CD4-positive, alpha-beta T cell treated with Interleukin-6 for 4 hours (primary cell): ENCODE measurements at places on chromosomes 2 and 18.

GRCh38 chr18:62989195-62989594 is 273.9 kb downstream of the PHLPP1 start:
- no peak for DNase-seq

GRCh38 chr2:37323781-37324535 is 675 bp downstream of the PRKD3 start:
- peak; percentile 55 for DNase-seq

- DNase-seq, result no peak
Observed at GRCh38 chr2:159933727-159934049, 128.7 kb downstream of the PLA2R1 start.

DNA sequence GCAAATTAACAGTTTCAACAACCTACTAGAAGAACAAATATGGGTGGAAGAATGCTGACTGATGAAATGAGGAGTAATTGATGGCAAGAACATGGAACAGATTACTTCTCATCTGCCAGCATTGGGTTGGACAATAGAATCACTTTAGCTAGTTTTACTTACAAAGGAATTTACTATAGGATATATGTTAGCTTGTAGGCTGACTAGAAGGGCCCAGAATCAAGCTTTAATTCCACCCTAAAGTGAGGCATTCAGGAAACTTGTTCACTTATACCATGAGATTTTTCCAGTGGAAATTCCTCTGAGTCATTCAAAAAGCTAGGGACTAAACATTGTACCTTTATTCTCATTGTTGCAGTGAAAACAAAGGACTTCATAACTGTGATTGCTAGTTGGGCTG is 5.0 kb upstream of the ZSWIM2 start:
- no peak for DNase-seq

- DNase-seq, result peak; percentile 74
Observed at GRCh38 chr2:63856303-63856603, 14.6 kb downstream of the UGP2 start.

DNA sequence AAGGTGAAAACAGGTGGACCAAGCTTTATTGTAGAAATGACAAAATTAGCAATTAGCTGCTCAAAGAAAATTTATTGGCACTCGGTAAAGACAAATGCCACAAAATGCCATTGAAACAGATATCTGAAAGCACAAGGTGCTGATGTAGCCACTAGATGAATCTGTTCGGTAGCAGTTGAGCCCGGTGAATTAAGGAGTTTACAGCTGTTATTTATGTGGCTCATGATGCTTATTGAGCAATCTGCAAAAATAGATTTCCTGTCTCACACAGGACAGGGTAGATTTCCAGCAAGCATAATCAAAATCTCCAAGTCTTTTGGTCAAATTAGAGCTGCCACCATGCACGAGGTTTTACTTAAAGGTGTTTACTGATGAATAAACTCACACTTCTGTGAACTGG is 182.2 kb downstream of the PPP1R1C start:
- DNase-seq, result no peak

- DNase-seq, result no peak
Observed at GRCh38 chr2:109164739-109165221, 35.8 kb downstream of the SH3RF3 start.

DNA sequence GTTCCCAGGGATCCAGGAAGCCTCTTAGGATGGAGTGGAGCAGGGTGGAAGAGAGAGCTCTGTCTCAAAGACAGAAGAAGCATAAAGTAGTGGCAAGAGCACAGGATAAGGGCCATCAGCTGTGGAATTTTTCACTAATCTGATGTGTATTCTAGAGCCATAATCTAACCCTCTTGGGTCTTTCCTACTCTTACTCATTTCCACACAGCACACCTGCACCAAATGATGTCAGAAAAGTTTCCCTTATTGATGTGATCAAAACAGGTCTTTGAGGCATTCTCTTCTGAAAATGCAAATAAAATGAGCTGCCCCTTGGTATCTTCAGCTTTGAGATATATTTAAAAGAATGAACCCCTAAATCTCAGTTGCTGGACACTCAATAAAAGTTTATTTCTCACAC is 415.1 kb upstream of the CHST9 start:
- DNase-seq, result no peak

DNA sequence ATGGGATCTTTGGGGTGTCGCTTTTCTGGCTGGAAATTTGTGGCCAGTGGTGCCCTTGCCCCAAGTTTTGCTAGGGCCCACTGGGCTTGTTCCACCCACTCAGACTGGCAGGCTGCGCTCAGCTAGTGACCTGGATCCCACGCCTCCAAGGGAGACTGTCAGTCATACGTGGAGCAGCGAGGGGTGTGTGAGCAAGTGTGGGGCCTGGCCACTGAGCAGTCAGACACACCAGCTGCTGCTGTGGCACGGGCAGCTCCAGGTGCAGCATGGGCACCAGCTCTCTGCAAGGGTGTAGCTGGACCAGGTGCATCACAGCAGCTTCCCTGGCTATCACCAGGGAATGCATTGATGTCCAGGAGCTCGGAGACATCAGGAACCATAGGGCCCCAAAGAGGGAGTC is 327.0 kb downstream of the NR4A2 start:
- no peak for DNase-seq

- no peak for DNase-seq
Observed at GRCh38 chr18:56890632-56891031, 239.5 kb downstream of the WDR7 start.

DNA sequence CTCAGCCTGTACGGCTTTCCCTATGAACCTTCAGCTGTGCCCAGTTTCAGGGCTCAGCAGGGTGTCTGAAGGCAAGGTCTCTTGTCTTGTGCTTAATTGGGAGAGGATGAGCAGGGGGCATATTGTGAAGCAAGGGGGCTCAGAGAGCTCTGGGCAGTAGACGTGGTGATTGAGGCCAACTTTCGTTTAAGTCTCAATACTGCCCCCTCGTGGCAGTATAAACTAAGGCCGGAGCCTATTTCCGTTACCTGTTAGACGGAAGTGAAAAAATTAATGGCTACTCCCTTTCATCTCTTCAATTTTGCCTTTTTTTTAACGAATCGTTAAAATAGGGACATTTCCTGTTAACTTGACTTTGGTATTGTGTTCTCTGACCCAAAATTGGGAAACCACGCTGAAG is 193.4 kb downstream of the TDRD15 start:
- DNase-seq, result peak; percentile 3

DNA sequence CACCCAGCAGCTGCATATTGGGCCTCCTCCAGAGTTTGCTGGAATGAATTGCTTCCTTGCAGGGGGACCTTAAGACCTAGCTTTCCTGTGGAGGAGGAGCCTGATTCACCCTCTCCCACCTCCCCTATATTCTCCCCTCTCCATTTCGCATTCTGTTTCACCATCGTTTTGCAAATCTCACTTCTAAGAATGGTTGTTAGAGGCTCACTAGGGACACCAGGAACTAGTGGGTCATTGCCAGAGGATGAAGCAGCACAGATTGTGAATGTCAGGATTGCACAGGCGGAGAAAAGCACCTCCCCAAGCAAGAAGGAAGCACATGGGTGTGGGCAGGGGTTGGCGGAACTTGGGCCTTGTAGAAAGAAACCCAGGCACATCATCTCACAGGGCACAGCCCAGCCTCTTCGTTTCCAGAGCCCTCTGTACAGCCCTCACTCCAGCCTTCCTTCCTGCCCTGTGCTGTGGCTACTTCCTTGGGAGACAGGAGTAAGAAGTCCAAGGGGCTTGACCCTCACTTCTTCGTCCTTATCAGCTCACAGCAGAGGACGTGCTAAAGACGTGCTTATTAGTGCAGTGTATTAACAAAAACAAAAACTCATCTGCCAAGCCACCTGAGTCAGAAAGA is 63.4 kb downstream of the TACR1 start:
- DNase-seq, result no peak

DNA sequence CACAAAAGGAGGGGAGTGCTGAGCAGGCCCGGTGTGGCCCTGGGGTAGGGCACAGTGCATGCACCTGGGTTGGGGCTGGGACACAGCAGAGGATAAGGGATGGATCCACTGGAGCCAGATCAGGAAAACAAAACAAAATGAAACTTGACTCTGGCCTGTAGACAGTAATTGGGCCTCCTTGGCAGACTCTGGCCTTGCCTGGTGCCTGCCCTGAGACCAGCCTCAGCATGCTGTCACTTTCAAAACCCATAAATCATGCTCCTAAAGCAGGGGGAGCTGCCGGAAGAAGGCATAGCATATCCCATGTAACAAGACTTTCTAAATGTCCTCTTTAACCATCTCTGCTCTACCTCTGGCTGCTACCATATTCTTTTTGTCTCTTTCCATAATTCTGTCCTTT is 61.1 kb upstream of the IGFBP5 start:
- DNase-seq, result no peak

- peak; percentile 54 for DNase-seq
Observed at GRCh38 chr2:237700512-237701032, 73.2 kb downstream of the LRRFIP1 start.

DNA sequence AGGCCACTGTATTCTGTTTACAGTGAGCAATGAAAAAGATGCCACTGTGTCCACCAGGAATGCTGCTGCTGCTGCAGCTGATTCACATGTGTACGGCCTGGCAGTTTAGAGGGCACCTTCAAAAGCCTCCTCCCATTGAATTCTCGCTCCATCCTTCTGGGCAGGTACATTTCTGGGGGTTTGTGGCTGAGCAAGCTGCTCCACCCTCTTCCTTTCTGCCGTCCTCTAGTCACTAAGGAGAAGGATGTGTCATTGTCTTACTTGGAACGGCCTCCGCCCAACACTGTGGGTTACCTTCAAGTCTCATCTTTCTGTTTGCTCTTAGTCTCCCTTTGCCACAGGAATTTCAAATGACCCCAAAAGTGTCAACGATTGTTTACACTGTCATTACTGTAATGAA is 182.0 kb downstream of the ZBTB7C start:
- peak; percentile 29 for DNase-seq

- no peak for DNase-seq
Observed at GRCh38 chr2:15031745-15032240, 399.3 kb downstream of the LRATD1 start.

GRCh38 chr2:197010200-197011020 is 83.9 kb upstream of the PGAP1 start:
- no peak for DNase-seq

DNA sequence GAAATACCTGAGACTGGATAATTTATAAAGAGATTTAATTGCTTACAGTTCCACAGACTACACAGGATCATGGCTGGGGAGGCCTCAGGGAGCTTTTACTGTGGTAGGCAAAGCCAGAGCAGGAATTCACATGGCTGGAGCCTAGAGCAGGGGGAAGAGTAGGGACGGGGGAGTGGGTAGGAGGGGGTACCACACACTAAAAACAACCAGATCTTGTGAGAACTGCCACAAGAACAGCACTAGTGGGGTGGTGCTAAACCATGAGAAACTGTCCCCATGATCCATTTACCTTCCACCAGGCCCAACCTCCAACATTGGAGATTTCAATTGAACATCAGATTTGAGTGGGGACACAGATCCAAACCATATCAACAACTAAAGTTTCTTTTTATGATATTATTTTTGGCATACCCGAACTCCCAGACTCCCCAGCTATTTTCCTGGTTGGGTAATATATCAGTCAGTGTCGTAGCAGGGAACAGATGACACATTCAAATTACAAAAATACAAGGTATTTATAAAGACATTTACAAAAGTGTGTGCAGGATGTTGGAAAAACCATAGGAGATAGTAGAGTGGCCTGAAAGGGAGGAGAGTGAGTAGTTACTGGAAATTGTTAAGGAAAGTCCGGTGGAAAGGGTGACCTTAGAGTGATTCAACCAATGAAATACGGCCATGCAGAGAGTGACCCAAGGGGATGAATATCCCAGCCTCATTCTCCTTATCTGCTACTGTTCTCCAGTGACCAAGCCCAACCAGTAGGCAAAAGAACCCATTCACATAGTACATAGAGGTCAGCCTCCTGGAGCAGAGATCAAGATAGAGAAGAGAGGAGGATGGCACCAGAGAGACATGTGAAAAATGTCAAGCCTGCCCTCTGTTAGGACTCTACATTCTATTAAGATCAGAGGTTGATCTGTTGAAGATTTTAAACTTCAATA is 8.8 kb downstream of the RPL37A start:
- DNase-seq, result no peak

DNA sequence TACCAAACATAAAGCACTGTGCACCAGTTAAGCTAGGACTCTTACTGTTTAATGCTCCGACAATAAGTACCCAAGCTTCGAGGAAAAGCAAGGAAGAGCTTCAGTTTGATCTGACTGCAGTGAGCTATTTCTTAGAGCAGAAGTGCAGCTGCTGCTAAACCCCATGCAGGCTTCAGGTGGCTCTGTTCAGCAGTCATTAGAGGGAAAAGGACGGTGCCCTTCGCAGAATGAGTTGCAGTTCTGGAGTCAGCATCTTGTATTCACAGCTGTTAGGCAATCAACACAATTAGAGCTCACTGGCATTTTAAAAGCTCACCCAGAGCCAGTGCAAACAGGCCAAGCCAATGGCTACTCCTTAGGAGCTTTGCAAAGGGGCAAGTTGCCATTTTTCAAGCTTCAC is 1.5 kb upstream of the CERKL start:
- no peak for DNase-seq
